Urothelium cell line (cell line): ENCODE measurements at places on chromosomes 16 and 17.

DNA sequence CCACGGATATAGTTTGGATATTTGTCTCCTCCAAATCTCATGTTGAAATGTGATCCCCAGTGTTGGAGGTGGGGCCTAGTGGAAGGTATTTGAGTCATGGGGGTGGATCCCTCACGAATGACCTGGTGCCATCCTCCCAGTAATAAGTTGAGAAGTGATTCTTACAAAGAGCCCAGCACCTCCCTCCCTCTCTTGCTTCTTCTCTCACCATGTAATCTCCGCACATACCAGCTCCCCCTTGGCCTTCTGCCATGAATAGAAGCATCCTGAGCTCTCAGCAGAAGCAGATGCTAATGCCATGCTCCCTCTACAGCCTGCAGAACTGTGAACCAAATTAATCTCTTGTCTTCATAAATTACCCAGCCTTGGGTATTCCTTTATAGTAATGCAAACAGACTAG is 41.9 kb upstream of the RBBP6 start:
- no peak for DNase-seq

DNA sequence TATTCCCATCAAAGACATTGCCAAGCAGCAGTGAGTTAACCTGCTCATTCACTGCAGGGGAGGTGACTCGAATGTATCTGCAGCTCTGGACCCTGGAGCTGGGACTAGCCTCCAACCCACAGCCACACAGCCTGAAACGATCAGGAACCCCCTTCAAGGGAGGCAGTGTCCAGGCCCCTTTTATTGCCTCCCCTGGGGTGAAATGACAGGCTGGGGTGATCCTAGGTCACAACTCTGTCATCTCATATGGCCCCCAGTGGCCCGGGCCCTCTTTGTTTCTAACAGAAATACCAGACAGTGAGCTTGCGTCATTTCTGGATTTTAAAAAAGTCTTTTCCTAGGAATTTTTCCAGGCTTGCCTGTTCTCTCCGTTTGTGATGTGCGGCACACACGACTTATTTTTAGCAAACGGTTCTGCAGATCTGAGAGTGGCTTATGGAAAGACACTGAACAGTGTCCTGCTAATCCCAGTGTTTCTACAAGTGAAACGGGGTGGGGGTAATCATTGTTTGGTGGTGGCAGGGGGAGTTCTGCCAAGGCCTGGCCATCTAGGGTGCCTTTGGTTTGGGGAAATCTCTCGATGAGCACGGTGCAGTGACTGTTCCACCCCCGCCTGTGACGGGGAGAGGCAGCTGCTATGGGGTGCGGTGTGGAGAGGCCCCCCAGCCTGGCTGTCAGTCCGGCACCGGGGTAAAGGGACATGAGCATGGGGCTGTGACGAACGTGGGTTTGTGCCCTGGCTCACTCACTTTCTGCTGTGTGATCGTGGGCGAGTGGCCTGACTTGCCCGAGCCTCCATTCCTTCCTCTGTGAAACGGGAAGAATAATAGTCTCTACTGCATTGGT is 27.2 kb downstream of the NAGPA start:
- DNase-seq: no peak

- no peak for DNase-seq
Measured at GRCh38 chr17:48060249-48060648, 12.1 kb downstream of the NFE2L1 start.

DNA sequence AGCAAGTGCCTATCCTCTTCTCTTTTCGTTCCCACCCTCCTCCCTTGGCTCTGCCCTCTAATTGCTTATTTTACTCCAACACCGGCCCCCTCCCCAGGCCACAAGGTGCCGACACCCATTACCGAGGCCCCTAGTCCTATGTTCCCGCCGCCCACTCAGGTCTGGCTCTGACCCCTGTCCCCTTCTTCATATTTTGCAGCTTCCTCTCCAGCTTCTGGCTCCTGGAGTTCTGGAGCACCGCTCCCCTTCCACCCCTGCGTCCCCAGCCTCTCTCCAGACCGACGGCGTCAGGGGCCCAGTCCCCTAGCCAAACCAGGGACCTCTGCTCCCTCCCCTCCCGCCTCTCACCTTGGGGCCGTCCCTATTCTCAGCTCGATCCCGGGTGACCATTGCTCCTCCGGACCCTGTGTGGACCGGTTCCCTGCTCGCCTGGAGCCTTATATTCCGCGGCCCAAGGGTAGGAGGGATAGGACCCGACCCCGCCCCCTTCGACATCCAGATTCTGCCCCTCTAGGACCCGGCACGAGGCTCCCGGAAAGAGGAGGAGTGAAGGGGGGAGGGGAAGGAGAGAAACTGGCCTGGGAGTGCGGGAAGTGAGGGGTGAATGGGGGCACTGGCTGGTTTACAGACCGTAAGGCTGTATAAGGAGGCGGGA is at the start of gene HES7:
HES7 (minus strand) TSS at position 412 of the 655 bp plus-strand sequence; CDS start at position 390, 22 bp downstream.
- DNase-seq: no peak

GRCh38 chr17:68383443-68384321 is 73.6 kb downstream of the WIPI1 start:
- peak; percentile 69 for DNase-seq

DNA sequence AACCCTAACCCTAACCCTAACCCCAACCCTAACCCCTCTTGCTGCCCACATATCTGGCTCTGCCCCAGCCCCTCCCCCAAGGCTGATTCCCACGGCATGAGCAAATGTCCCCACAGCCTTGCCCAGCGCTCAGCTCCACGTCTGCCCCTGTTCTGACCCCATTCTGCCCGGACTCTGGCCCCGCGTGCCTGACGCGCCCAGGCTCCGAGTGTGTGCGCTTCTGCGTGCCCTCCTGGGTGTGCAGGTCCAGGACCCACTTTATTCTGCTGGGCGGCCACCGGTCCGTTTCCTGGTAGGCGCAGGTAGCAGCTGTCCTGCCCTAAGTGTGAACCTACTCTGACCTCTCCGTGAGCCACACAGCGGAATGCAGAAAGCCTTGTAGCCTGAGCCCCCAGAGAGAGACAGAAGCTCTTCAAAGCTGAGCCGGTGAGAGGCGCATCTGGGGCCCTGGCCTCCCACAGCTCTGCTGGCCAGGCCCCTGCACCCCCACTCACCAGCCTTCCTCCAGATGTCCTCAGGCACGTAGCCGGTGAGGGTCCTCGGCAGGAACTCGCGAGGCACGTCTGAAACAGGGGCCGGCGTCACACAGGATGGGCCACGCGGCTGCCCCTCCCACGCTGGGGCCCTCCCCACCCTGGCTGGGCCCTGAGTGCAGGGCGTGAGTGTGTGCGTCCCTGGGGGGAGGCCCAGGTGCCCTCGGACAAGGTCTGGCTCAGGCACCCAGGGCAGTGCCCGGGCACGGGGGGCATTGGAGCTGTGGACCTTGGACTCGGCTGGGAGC is 14.0 kb upstream of the PABPN1L start:
- DNase-seq: no peak

GRCh38 chr17:45104029-45104428 is 28.3 kb downstream of the PLCD3 start:
- no peak for DNase-seq
